Activated CD4-positive, CD25-positive, alpha-beta regulatory T cell (primary cell): ENCODE measurements at places on chromosomes 5 and 9.

- no peak for DNase-seq
These were observed 34.3 kb upstream of the FRMD3 start for GRCh38 chr9:83572524-83572923.

DNA sequence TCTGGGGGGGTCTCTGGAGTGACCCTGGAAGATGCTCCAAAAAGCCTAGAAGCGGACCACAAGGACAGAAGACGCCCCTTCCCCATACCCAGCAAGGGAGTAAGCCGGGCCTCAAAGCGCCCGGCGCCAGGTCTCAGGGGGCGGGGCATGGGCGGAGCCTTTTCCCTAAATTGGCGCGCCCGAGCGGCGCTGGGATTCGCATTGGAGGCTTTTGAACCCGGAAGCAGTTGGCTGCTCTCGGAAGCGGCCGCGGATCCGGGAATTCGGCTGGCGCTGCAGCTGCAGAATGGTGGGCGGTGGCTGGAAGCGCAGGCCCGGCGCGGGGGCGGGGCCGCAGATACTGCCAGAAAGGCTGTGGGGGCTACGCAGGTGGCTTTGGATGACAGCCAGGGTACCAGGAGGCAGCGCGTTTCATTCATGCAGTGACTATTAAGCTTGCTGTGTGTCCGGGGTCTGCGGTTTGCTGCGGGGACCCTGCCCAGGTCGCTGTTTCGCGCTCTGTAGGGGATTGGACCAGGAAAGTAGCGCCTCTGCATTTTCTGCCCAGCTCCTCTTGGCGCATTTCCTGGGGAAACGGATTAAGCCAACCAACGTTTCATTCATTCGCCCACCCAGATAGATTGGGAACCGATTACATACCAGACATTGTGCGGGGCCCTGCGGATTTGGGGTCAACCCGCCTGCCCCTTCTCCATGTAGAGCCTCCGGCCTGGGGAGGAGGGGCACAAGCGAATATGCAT is 83.0 kb upstream of the FREM1 start:
- DNase-seq, result peak; percentile 2

DNA sequence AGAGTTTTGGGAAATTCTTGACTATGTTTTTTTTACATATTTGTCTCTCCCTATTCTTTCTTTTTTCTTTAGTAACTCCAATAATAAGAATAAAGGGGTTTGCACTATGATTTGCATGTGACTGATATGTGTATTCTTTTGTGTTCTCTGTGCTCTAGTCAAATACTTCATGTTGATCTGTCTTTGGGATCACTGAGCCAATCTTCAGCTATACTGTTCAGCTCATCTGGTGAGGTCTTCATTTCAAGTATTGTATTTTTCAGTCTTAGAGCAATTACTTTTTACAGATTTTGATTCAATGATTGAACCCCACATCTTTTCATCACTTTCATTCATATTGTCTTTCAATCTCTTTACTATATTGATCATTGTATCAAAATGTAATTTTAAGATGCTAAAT is 58.1 kb upstream of the TAF11L2 start:
- no peak for DNase-seq

DNA sequence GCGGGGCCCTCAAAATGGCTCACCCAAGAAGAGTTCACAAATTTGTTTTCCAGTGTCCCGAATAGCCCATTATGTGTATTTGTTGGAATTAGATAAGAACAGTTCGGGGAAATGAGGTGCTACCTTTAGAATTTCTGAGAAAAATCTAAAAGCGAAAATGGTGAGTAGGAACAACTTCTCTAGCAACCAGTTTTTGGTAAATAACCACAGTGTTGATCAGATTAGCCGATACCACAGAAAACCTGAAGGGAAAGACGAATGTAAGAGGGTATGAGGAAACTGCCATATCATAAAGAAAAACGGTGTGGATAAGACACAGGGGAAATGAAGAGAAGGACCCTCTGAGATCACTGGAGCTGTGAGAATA is 31.0 kb downstream of the ADAM19 start:
- DNase-seq, result no peak

GRCh38 chr5:157167214-157167621 is 1.2 kb upstream of the GARIN3 start:
- no peak for DNase-seq

- no peak for DNase-seq
These were observed 32.9 kb upstream of the GPR151 start for GRCh38 chr5:146548781-146549449.

DNA sequence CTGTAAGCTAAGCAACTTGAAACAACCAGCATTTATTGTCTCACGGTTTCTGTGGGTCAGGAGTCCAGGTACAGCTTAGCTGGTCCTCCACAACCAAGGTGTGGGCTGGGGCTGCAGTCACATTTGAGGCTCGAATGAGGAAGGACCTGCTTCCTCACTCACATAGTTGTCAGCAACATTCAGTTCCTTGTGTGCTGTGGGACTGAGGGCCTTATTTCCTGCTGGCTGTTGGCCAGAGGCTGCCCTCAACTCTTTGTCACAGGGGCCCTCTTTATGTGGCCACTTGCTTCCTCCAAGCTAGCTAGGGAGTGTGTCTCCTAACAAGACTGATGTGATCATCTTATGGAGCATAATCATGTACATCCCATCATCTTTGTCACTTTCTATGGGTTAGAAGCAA is 29.2 kb upstream of the SEMA4D start:
- DNase-seq, result no peak

- DNase-seq, result no peak
These were observed 162.0 kb downstream of the C9orf50 start for GRCh38 chr9:129458663-129459546.

DNA sequence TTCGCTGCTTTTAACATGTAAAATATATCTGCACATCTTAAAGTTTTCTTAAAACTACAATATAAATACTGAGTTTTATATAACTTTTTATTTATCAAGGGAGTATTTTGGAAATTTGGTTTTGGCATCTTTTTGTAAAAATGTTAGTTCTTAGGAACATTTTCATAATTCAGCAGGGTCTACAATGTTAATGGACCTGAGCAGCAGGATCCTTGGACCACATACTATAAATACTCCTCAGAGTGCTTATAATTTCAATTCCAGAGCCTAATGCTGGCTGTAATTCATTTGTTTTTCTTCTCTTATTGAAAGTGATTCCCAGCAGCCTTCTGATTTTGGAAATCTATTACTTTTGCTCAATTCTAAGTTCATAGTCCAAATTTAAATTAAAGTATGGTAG is 1216.2 kb downstream of the MAT2B start:
- DNase-seq, result no peak

DNA sequence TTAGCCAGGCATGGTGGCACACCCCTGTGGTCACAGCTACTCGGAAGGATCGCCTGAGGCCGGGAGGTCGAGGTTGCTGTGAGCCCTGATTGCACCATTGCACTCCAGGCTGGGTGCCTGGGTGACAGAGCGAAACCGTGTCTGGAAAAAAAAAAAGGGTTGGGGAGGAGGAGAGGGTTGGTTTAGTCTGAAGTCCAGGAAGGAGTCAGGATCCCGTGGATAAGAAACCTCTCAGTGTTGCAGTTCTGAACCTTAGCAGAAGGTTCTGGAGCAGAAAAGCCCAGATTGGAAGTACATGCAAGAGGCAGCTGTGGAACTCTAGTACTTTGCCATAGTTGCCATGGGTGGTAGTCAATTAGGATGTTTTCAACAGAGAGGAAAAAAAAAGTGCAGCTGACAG is 125.2 kb upstream of the CPEB4 start:
- no peak for DNase-seq

GRCh38 chr9:124256517-124257069 is 1.2 kb upstream of the NEK6 start:
- DNase-seq, result no peak

GRCh38 chr5:124285071-124285470 is 461.4 kb downstream of the ZNF608 start:
- no peak for DNase-seq

GRCh38 chr5:124910354-124911016 is 164.0 kb upstream of the ZNF608 start:
- no peak for DNase-seq

DNA sequence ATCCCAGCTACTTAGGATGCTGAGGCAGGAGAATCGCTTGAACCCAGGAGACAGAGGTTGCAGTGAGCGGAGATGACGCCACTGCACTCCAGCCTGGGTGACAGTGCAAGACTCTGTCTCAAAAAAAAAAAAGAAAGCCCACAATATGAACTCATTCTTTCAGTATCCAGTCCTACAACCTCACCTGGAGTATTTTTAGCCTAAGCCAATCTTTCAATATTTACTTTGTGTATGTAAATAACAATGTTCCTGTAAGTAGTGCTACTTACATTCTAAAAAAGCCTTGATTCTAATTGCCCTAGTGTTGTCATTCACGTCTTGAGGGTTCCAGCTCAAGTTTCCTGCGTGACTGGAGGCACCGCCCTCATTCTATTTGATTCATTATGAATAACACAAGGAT is 62.0 kb downstream of the BHMT start:
- DNase-seq, result no peak

GRCh38 chr5:81779916-81780266 is 29.0 kb upstream of the SSBP2 start:
- DNase-seq, result no peak

- DNase-seq, result no peak
These were observed 69.8 kb upstream of the PRR16 start for GRCh38 chr5:120394259-120394658.

DNA sequence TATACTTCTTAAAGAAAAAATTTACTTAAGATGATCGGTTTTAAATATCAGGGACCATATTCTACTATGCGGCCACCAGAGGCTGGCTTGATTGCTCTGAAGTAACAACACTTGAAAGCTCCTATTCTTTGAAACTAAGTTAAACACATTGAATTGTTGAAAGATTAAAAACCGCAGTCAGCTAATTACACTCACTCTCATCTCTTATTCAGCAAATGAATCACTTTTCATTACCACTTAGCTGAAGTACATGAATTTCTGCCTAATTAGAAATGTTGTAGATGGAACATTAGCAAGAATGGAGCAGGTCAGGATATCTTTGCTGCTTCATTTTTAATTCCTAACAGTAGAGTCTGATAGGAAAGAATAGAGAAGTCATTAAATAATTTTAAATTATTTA is 42.3 kb downstream of the LSM11 start:
- DNase-seq, result no peak

DNA sequence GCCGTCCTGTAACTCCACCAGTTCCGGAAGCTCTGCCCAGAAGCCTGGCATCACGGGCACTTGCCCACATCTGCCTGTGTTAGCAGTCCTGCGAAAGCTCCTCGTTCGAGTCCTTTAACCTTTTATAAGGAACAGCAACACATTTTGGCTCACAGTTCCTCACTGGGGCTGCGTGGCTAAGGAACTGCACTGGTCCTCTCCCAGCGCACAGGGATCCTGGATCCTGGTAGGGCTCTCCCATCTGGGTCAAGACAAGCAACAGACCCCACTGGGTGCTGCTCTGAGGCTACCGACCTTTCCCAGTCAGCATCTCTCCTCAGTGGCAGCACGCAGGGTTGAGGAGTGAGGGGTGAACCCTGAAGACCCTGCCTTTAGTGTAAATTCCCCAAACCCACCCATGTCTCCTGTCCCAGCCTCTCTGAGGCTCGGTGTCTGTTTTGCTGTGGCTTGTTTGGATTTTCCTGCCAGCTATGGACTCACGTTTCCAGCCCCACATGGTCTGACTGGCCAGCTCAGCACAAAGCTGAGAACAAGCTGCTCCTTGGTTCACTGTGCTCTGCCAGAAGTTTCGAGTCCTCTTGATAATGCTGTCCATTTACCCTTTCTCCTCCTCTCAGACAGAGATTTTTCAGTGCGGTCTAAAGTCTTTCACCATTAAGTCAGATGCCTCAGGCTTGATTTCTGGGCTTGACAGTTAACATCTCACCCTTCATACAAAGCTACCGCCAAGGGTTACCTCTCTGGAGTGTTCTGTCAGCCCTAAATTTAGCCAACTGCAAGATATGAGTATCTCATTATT is 80.0 kb downstream of the AK8 start:
- no peak for DNase-seq

GRCh38 chr5:1322036-1322900 is 22.6 kb downstream of the CLPTM1L start:
- DNase-seq, result no peak

- DNase-seq, result no peak
These were observed 24.8 kb upstream of the SMC2 start for GRCh38 chr9:104069288-104069687.

DNA sequence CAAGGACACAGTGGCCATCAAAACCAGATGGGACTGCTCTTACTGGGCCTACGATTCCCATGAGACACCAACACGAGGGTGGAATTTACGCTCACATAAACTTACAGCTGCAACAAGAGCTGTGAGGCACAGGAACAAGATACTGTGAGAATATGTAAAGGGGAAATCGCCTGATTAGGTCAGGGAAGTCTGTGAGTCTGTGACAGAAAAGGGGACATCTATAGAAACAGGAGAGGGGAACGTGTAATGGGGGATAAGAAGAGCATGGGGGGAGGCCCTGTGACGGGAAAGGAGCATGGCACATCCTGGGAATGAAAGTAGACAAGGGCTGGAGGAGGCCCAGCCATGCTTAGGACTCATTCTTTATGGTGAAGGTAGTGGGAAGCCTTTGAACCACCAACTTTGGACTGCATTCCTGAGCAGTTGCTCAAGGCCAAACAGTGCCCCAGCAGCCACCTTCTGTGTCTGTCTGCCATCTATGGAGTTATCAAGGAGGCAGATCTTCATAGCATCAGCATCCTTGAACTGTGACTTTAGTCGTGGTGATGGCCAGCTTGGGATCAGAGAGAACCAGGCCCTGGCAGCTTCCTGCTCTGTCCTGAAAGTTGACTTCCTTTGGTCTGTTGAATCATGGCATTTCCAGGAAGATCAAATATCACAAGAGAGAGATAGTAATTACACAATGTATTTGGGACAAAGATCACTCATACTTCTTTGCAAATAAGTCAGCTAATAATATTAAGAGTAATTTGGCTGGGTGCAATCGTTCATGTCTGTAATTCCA is 87.9 kb upstream of the FAM169A start:
- no peak for DNase-seq
